Activated CD4-positive, alpha-beta T cell treated with anti-CD3 and anti-CD28 coated beads, Interleukin-2, amount 50 U/mL, for 4 hours (primary cell): ENCODE measurements at places on chromosomes 16 and 17.
A peak's percentile ranks its signal among the peaks of the same experiment; 100 is the strongest.

- DNase-seq, result no peak
Observed at GRCh38 chr16:59214455-59214854, 480.3 kb upstream of the GOT2 start.

- DNase-seq, result no peak
Observed at GRCh38 chr16:50509521-50510341, 38.5 kb upstream of the NKD1 start.

GRCh38 chr16:85917959-85918358, 19.0 kb downstream of the IRF8 start:
- DNase-seq, result no peak

DNA sequence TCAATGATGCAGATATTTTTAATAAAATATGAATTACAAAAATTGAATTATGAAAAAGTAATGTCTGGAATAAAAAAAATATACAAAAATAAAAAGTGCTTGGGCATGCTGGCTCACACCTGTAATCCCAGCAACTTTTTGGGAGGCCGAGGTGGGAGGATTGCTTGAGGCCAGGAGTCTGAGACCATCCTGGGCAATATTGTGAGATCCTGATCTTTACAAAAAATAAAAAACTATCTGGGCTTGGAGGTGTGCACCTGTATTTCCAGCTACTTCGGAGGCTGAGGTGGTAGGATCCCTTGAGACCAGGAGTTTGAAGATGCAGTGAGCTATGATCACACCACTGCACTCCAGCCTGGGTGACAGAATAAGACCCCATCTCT, 141.8 kb downstream of the NPIPB5 start:
- DNase-seq, result no peak

DNA sequence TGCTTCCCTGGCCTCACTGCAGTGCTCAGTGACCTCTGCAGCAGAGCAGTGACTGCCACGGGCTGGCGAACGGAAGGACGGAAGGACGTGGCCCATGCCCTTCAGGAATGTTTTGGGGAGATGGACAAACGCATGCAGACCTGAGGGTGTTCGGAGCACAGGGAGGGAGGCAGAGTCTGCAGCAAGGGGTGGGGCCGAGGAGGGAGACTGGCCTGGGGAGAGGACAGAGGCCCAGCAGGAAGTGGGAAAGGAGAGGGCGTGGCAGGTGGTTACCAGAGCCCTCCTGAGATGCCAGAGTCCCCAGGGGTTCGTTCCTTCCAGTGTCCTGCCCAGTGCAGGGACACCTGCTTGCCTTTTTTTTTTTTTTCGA, 21.9 kb downstream of the ADORA2B start:
- DNase-seq, result no peak

DNA sequence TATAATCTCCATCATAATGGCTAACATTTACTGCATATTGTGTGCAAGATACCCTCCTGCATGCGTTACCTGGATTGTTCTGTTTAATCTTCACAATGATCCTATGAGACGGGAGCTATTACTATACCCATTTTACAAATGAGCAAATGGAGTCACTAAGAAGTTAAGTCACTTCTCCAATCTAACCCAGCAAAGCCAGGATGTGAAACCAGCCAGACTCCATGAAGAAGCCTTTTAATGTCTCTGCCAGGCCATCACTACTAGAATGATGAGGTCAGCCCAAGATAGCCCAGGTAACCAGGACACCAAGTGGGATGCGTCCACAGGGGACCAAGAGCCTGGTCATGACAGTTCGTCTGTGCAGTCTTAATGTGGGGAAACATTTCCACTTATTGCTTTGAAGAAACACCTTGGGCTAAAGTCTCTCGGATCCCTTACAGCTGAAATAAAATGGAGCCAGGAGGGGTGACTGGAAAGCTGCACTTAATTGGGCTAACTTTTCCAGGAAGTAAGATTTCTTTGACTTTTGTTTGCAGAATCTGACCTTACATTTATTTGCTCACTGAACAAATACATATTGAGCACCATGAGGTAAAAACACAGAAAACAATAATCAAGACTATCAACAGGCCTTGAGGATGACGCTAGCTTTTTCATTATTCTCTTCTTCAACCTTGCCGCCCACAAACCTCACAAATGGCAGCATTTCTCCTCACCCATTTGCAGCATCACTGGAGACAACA, 926 bp upstream of the SHCBP1 start:
- DNase-seq, result no peak

DNA sequence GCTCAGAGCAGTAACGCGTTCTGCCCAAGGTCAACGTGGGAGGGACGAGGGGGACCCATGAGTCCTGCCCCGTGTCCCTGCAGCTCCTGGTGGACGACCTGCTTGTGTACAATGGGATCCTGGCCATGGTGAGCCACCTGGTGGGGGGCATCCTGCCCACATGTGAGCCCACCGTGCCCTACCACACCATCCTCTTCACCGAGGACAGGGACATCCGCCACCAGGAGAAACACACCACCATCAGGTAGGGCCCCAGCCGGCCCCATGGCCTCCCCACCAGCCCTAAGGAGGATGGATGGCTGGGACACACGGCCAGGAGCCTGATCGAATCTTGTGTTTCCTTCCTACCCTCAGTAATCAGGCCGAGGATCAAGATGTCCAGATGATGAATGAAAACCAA, 227.6 kb downstream of the KATNIP start:
- DNase-seq, result no peak

GRCh38 chr17:8158267-8159031, 4.3 kb downstream of the VAMP2 start:
- peak; percentile 85 for DNase-seq

GRCh38 chr17:56150649-56151048, 2.6 kb upstream of the ANKFN1 start:
- no peak for DNase-seq

- no peak for DNase-seq
Observed at GRCh38 chr17:36004594-36005108, 3.3 kb upstream of the CCL15 start.

GRCh38 chr17:72359274-72359673, 238.5 kb downstream of the SOX9 start:
- no peak for DNase-seq

GRCh38 chr17:45146890-45147580, 1.2 kb upstream of the HEXIM1 start:
- DNase-seq, result no peak

DNA sequence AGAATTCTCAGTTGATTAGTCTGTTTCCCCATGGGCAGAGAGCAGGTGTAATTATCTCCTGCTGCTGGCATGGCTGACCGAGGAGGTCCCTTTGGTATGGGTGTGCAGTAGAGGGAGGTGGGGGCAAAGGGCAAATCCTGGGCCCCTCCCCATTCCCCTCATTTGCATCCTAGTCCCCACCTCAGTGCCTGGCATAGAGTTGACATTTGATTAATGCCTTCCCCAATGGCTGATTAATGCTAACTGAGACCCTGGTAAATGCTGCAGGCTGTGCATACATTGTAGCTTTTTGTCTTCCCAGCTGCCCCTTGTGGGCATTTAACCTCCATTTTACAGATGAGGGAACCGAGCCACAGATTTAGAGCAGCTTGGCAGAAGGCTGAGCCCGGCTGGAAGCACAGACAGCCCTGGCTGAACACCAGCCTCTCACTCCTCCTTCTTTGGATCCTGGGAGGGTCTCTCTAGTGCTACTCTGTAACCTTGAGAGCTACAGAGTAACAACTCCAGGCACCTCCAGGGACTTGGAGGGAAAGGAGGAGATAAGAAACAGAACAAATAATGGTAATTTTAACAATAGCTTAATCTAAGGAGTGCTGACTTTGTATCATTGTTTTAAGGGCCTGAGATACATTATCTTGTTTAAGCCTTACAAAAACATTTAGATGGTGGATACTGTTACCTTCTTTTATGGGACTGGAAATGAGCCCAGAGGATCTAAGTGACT, 5.1 kb downstream of the PLCG2 start:
- DNase-seq, result no peak

GRCh38 chr16:3242709-3243108, 7.8 kb upstream of the ZNF200 start:
- DNase-seq, result no peak

DNA sequence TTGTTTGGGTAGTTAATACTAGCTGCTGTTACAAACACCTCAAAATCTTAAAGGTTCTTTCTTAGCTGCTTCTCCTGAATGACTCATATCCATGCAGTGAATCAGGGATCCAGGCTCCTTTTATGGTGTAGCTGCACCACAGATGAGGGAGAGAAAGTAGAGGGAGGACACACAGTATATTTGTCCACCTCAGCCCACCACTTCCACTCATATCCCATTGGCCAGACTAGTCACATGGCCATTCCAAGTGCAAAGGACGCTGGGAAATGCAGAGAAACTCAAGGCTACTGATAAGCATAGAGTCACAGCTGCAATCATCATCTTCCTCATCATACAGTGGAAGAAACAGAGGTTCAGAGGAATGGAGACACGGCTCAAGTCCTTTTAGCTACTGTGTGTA, 63.8 kb downstream of the GSG1L start:
- DNase-seq, result no peak

GRCh38 chr16:13269359-13269758, 368.0 kb downstream of the SHISA9 start:
- no peak for DNase-seq

DNA sequence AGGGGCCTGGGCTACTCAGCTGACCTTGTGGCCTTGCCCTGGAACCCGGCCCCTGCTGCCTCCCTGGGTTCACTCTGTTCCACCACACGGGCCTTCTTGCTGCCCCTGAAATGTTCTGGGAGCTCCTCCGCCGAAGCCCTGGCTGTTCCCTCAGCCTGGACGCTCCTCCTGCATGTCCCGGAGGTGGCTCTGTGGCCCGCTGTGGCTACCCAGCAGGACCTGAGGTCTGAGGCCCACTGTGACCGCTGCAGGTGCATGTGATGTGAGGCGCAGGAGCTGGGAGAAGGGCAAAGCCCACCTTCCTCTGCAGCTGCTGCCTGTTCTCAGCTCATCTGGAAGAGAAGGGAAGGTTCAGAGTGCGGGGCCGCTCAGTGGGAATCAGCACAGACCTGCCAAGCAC, 38.9 kb upstream of the ACSF3 start:
- no peak for DNase-seq

GRCh38 chr17:64984851-64985521, 65.7 kb upstream of the LRRC37A3 start:
- DNase-seq, result peak; percentile 61

DNA sequence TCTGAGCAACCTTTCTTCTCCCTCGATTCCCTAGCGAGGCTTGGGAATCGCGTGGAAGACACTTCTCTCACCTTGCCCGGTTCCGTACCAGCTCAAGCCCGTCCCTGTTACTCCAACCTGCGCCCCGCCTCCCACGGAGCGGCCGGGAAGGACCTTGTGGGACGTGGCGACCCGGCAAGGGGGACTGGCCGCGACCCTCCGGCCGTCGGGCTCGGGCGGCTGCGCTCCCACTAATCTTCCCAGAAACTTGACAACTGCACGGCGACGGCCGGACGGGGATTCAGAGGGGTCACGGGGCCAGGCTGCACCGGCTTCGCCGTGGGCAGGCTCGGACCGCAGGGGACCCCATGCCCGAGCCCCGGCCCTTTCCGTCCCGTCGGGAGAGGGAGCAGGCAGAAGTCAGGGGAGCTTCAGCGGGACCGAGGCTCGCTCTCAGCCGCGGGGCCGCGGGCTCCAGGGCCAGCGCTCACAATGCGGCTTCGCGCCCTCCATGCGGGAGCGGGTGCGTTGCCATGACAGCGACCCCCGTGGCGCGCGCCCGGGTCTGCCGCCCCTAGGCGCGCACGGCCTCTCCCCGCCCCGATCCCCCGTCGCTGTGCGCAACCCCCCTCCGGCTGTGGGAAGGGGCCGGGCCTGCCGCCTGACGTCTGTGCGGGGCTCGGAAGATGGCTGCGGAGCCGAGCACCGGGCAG, at the start of gene SGSM2:
SGSM2 (plus strand) TSS at position 650 of the 692 bp plus-strand sequence. CDS start 188 bp downstream, outside the sequence.
- DNase-seq, result peak; percentile 64
